ENCODE measurements at places on chromosomes 4 and X.

DNA sequence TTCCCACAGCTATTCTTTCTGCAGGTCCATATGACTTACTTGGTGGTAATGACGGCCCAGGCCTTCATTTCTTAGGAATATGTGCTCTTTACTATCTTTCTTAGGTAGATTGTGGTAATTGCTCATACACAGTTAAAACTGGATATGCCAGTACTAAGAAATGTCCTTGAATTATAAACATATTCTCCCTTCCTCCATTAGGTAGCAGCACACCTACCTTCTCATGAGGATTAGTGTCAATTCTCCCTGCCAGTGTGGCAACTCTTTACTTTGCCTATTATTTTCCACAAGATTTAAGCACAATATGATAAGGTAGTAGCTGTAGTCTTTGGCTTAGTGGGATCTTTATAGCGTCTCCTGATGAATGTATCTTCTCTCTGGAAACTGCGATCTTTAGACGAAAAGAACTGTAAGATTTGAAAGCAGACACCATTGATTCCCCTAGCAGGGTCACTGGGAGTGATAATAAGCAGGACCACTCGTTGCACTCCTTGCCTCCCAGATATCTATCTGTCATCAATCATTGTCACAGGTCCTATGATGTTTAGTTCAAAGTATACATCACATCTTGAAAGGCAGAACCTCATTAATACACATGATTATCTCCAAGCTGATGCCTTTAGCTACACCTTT is 1240.7 kb downstream of the C4orf33 start:
- DNase-seq = no peak

GRCh38 chr4:17285747-17286146 is 226.1 kb downstream of the QDPR start:
- no peak for DNase-seq

DNA sequence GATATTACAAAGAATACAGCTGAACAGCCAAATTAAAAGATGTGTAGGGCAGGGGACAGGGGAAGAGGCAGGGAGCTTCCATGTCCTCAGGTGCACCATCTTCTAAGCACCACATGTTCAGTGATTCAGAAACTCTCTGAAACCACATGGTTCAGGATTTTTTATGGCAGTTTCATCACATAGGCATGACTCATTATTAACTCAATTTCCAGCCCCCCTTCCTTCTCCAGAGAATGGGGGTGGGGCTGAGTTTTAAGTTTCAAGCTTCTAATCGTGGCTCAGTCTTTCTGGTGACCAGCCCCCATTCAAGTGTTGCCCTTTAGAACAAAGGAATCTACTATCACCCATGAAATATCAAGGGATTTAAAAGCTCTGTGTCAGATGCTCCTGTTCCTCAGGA is 317.8 kb upstream of the GALNT7 start:
- DNase-seq = no peak

- no peak for DNase-seq
Observed at GRCh38 chr4:38177035-38177546, 216.9 kb downstream of the PTTG2 start.

DNA sequence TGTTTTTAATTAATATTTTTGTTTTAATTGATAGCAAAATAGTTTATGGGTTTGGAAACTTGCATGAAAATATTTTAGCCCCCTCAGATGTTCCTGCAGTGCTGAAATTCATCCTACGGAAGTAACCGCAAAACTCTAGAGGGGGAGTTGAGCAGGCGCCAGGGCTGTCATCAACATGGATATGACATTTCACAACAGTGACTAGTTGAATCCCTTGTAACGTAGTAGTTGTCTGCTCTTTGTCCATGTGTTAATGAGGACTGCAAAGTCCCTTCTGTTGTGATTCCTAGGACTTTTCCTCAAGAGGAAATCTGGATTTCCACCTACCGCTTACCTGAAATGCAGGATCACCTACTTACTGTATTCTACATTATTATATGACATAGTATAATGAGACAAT is 40.4 kb downstream of the MAP7D3 start:
- DNase-seq = no peak

- no peak for DNase-seq
Observed at GRCh38 chr4:3825530-3825929, 59.3 kb downstream of the ADRA2C start.

GRCh38 chr4:173801876-173802661 is 272.0 kb upstream of the HAND2 start:
- DNase-seq = no peak

- no peak for DNase-seq
Observed at GRCh38 chr4:53682196-53682595, 90.9 kb upstream of the LNX1 start.

DNA sequence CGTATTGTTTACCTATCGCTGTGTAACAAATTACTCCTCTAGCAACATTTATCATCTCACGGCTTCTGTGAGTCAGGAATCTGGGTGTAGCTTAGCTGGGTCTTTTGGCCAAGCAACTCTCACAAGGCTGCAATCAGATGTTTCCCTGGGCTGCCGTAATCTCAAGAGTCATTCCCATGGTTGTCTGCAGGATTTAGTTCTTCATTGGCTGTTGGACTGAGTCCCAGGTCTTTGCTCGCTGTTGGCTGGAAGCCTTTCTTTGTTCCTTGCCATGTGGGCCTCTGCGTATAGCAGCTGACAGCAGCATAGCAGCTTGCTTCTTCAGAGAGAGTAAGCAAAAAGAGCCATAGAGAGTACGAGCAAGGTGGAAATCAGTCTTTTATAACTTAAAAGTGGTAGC is 16.8 kb downstream of the POLR2B start:
- no peak for DNase-seq

GRCh38 chr4:60948008-60948407 is 252.1 kb upstream of the ADGRL3 start:
- DNase-seq = no peak

- no peak for DNase-seq
Observed at GRCh38 chr4:169079942-169080827, 70.1 kb upstream of the CBR4 start.

GRCh38 chr4:188918787-188919186 is 779.5 kb downstream of the TRIML1 start:
- DNase-seq = no peak

DNA sequence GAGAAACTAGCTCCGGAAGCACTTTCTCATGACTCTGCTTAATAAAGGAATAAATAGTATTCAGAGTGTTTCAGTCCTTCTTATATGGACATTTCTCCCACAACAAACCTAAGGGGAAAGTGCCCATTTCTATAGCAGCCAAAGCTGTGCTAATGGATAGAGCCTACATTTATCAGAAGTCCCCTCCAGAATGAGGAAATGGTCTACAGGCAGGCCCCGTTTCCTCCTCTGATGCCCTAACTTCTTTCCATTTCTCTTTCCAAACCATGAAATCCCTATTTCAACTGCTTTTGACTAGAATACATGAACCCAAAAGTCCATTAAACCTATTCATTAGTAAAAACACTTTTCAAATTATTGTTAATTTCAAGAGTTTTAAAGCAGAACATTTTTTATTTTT is 4.5 kb downstream of the ACSL1 start:
- no peak for DNase-seq

DNA sequence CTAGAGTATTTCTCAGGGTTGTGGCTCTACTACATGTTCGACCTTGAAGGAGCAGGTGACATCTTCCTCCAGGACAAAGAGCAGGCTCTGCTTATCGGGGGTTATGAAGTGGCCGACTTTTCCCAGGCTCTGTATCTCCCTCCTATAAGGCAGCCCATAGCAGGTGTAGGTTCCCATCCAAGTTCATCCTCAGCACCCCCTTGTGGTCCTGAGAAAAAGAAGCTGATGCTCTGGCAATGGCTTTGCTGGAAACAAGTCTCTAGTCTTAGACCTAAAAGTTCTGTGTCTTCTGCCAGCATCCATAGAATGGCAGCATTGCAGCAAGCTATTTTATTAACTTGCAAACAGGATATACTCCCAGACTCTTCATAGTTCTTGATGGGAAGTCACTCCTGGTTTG is 836.6 kb upstream of the PRKX start:
- DNase-seq = no peak

DNA sequence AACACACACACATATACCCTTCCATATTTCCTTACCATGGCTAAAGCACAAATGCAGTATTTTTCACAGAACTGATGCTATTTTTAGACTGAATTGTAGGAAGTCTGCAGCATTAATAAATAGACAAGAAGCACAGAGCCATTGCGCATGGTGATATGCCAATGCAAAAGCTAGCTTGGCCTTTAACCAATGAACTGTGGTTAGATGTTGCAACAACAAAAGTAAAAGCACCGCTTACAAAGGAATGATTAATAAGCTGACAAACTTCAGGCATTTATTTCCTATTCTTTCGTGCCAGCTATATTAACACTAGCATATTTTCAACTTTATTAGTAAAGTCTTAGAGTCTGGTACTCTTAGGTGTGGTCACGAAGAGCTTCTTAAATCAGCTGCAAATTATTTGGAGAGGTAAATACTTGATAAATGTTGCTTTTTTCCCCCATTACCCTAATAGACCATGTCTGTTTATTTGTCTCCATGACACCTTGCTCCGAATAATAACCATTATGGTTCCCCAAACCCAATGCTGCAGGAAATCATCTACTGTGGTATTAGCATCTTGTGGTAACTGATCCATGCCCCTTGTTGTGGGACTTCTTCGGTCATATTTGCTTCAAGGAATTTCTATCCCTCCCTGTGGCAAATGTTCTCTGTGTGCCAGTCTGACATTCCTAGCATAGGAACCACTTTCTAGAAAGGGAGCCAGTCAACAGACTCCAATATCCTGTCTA is 306.1 kb upstream of the TAPT1 start:
- no peak for DNase-seq

GRCh38 chr4:182564724-182565369 is 321.6 kb downstream of the TENM3 start:
- DNase-seq = no peak

DNA sequence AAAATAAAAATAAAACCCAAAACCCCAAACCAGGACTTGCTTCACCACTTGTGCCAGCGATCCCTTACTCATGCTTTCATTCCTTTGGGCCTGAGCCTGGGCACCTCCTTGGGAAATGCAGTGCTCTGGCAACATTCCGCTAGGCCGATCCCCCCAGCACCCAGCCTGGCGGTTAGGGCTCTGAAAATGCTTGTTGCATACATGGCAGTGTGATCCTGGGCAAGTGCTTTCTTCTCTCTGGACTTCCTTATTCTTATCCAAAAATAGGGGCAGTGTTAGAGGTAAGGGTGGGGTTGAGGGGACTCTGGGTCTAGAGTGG is 4.6 kb downstream of the ZNF185 start:
- DNase-seq = no peak
